ENCODE measurements at places on chromosomes 4 and X.

DNA sequence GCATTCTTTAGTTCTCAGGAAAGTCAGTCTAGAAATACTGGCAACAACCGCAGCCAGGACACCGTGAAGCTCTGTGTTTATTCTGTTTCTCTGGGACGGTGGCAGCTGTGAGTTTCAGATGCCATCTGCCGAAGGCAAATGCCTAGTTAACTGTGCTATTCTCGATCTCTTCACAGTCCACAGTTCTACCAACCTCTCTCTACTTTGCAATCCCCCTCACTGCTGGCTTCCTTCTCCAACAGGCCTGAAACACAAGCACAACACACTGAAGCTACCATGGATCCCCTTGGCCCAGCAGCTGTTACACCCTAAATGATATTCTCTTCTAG lies 118.8 kb downstream of the ZNF827 start:
- DNase-seq, result no peak

- no peak for DNase-seq
Measured at GRCh38 chr4:101643186-101643837, 147.2 kb upstream of the BANK1 start.

DNA sequence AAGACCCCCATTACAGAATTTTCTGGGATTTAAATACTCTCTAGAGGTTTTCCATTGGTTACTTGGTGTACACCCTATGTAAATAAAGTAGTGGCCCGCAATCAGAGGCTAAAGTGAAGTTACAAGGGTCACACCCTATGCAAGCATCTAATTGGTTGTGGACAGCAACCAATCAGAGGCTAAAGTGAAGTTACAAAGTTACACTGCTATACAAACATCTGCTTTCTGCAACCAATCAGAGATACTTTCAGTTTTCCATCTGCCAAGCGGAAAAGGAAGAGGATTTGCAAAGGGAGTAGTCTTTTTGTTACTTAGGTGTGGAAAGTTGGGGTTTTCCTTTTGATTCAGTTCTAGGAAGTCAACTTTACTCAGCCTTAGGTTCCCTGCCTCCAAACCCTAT lies 2.0 kb upstream of the ATRX start:
- no peak for DNase-seq

- no peak for DNase-seq
Measured at GRCh38 chr4:152776352-152776751, 3.2 kb downstream of the TIGD4 start.

GRCh38 chr4:29142708-29143107 lies 1577.5 kb upstream of the PCDH7 start:
- DNase-seq, result no peak

GRCh38 chr4:183326853-183327252 lies 4.6 kb upstream of the CLDN24 start:
- no peak for DNase-seq

- DNase-seq, result no peak
Measured at GRCh38 chrX:78513971-78514738, 145.0 kb downstream of the RTL3 start.

Data from chondrocyte (in vitro differentiated cells).